ENCODE measurements at places on chromosomes 5 and 9.

DNA sequence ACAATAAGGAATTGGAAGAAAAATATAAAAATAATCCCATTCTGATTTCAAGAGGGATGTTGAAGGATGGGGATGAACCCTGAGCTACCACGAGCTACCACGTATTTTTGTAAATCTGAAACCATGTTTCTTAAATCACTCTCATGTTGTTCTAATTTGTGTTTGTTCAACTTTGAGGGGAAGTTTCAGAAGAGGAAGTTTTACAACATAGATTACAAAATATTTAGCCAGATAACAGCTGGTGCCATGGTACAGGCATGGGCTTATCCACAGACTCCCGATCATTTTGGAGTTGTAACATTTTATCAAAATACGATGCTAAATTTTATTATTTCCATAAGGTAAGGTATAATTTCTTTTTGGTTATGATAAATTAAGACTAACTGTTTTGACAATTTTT is 15.2 kb downstream of the CCDC125 start:
- DNase-seq, result no peak

DNA sequence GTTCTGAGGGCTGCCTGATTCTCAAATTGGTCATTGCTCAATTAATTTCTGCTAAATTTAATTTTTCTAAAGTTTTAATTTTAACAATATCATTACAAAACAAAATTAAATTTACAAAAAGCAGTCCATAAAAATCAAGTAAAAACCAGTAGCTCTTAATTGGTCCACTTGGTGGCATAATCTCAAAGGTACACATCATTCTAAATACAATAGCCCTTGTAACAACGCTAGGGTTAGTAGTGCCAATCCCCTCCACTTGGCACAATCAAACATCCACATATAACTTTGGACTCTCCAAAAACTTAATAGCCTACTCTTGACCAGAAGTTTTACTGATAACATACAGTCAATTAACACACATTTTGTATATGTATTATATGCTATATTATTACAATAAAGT is 1.9 kb upstream of the NDUFB6 start:
- DNase-seq, result no peak

GRCh38 chr9:21579247-21579671 is 97.1 kb upstream of the IFNE start:
- DNase-seq, result no peak

GRCh38 chr5:37786862-37787519 is 52.9 kb downstream of the GDNF start:
- no peak for DNase-seq

GRCh38 chr9:4009006-4009511 is 290.8 kb downstream of the GLIS3 start:
- DNase-seq, result no peak

DNA sequence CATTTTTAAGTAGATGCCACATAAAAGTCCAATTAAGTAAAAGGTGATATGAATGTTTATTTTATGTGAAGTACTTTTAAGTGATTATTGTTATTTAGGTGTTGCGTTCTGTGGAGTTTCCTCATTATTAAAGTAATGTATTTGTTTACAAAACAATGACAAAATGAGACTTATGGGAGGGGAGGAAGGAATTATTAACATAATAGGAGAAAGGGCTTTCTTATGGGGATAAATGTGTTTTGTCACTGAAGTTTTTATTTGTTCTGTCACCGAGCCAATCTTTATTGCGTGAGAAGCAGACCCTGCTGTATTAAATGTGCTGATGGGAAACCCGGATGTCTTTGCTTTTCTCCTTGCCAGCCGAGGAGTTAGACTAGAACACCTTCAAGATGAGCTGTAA is 44.5 kb downstream of the TRIO start:
- DNase-seq, result no peak

DNA sequence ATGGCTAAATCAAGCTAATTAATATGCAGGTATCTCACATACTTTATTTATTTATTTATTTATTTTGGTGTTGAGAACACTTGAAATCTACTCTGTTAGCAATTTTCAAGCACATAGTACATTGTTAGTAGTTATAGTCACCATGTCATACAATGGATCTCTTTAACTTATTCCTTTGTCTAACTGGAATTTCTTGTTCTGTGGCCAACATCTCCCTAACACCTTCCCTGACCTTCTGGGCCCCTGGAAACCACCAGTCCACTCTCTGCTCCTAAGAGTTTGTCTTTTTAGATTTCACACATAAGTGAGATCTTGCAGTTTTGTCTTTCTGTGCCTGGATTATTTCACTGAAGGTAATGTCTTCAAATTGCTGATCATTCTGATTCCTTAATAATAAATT is 229.1 kb downstream of the SEMA5A start:
- no peak for DNase-seq

GRCh38 chr5:141771031-141771430 is 89.0 kb upstream of the ARAP3 start:
- no peak for DNase-seq

DNA sequence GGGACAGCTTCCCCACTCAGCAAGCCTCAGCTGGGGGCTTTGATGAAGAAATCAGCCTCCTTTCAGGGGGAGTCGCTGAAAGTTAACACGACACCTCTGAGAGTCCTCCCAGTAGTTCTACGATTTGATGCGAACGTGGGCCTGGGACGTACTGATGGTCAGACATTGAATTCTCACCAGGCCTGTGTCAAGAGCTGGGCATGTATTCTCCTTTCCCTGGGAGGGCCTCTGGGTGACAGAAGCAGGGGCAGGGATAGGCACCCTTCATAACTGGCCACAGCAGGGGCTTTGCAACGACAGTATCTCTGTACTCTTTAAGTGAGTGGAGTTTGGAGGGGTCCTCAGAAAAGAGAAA is 15.6 kb upstream of the COL5A1 start:
- DNase-seq, result no peak

GRCh38 chr5:443239-444151 is 519 bp downstream of the EXOC3 start:
- no peak for DNase-seq

- DNase-seq, result no peak
Measured at GRCh38 chr5:111984044-111984443, 227.1 kb upstream of the NREP start.

- DNase-seq, result no peak
Measured at GRCh38 chr9:98255061-98255577, 330 bp downstream of the TBC1D2 start.

DNA sequence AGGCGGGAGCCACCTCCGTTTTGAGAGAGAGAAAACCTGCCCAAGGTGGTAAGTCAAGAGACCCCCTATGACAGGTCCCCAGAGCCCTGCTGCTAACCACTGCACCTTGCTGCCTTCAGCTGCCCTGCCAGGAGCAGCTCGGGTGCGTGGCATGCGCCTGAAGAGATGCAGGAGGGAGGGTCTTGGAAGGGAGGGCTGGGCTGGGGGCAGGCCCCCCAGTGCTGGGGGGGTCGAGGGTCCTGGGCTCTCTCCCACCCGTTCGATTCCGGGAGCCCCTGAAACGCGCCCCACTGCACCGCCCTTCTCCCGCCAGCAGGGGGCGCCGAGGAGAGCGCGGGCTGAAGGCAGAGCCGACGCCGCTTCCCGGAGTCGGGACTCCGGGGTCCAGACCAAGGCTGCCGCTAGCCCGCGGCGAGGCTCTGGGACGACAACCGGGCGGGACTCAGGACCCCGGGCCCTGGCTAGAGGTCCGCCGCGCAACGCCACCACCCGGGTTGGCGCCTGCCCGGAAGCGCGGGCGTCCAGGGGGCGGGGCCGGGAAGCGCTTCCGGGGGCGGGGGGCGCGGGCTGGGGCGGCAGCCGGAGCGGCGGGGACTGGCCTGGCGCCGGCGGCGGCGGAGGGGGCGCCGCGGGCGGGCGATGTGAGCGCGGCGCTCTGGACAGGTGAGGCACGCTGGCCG is at the start of gene ZBTB34:
ZBTB34 (plus strand) TSS at position 563 of the 680 bp plus-strand sequence. CDS start 18,761 bp downstream, outside the sequence.
- DNase-seq, result no peak

GRCh38 chr9:68961587-68961986 is 52.3 kb downstream of the PRKACG start:
- DNase-seq, result no peak

DNA sequence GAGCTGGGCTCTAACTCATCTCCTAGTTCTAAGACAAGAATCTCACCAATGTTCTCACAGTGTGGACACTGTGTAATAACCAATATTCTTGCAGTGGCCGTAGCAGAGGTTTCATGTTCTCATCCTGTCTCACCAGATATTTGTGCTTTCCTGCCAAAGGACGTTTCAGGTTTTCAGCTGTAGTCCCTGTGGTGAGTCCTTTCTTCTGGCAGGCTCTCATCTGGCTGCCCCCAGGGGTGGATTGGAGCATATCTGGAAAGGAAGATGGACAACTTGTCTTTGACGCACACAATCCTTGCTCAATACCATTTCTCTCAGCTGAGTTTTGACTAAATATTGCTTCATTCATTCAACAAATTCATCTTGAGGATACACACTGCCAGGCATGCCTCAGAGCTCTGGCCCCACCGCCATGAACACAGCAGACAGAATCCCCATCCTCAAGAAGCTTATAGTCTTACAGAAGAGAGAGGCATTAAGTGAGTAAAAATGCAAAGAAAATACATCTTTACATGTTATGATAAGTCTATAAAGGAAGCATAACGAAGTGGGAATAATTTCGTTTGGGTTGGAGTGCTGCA is 33.8 kb upstream of the NEURL1B start:
- DNase-seq, result no peak

DNA sequence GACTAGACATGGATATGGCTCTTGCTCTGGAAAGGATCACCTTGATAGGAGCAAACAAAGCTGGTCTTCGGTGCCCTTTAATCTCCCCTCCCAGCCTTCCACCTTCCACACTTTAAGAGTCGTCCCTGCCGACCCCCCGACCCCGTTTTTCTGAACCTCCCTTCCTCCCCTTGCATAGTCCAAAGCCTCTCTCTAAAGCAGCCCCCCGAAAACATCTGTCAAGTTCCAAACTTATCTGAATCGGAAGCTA is 423 bp upstream of the NUP214 start:
- no peak for DNase-seq

GRCh38 chr5:97844797-97845196 is 661.8 kb upstream of the RIOK2 start:
- no peak for DNase-seq

DNA sequence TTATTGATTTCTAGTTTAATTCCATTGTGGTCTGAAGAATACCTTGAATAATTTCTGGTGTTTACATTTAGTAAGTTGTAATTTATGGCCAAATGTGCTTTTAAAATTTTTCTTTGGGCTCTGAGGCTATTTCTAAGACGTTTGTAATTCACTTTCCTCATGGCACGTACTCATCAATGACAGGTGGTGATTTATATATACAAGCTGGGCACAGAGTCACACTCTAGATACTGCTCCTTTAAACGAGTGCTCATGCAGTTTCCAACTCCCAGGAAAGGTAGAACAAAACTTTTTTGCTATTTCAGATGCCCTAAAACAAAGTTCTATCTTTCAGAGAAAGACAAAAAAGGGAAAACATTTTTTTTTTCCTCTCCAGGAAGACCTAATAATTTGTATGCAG is 146.9 kb downstream of the AUH start:
- no peak for DNase-seq

- DNase-seq, result no peak
Measured at GRCh38 chr5:112525217-112525616, 106.1 kb upstream of the EPB41L4A start.

DNA sequence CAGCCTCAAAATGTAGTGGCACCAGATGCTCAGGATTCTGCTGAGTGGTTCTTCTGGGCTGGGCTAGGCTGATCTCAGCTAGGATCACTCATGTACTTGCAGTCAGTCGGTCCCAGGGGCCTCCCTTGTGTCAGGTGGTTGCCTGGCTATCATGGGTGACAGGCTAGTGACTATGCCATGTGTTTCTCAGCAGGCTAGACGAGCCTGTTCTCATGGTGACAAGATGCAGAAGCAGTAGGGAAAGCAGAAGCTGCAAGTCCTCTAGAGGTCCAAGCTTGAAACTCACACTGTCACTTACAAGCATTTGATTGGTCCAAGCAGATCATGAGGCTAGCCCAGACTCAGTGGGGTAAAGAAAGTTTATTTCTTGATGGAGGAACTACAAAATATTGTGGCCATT is 15.2 kb upstream of the KCNMB1 start:
- DNase-seq, result no peak

DNA sequence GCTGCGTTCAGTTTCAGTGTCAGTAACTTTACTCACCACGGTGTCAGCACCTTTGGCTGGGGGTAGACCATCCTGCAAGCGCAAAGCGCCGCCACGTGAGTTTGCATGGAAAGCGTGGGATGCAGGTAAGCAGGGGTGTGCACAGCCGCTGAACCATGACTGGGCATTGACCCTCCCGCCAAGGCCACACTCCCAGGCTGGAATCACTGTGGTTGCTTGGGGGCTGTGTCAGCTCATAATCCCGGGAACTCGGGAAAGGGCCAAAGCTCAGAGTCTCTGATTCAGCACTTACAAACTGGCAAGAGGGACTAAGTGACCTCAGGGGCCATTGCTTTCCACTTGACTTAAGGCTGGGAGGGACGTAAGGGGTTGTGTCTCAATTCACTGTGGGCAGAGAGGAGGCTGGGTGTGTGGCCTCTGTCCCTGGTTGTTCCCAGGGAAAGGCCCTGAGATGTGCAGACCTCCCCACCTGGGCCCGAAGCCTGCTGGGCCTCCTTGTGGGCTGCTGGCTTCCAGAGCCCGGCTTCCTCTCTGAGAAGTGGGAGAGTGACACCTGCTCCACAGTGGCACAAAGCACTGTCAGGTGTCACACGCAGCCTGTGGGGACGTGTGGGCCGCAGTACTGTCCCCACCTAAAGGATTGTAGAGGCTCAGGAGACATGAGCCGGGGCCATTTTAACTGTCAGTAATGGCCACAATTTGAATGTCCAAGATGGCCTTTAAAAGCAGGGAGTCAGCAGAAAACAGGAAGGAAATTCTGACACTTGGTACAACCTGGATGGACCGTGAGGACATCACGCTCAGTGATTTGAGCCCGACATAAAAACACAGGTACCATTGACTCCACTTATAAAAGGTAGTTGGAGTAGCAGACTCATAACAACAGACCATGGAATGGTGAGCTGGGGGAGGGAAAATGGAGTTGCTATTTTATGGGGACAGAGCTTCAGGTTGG is 16.7 kb downstream of the ABO start:
- DNase-seq, result no peak

GRCh38 chr5:21071421-21071820 is 1083.4 kb upstream of the CDH18 start:
- DNase-seq, result no peak

DNA sequence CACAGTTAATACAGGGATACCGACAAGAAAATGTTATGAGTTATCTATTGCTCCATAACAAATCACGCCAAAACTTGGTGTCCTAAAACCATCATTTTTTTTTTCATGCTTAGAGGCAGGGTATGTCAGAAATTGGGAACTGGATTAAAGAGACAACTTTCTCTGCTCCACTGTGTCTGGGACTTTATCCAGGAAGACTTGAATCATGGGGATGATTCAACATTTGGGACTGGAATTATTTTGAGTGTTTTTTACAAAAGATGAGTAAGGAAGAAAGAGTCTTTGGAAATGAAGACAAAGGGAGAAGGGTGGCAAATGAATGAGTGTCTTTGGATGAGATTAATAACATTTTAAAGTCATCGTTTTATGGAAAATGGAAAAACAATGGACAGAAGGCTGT is 1883.7 kb upstream of the C9orf72 start:
- no peak for DNase-seq

GRCh38 chr5:142363619-142363963 is 38.8 kb upstream of the SPRY4 start:
- no peak for DNase-seq

- DNase-seq, result no peak
Measured at GRCh38 chr9:135898634-135899407, 8.5 kb downstream of the CAMSAP1 start.

- DNase-seq, result no peak
Measured at GRCh38 chr5:131877873-131878272, 67.6 kb downstream of the MEIKIN start.

GRCh38 chr5:16108418-16108817 is 71.2 kb downstream of the MARCHF11 start:
- no peak for DNase-seq

GRCh38 chr5:145228564-145228963 is 606.6 kb downstream of the PRELID2 start:
- no peak for DNase-seq
